ENCODE measurements at places on chromosomes 4 and X.

DNA sequence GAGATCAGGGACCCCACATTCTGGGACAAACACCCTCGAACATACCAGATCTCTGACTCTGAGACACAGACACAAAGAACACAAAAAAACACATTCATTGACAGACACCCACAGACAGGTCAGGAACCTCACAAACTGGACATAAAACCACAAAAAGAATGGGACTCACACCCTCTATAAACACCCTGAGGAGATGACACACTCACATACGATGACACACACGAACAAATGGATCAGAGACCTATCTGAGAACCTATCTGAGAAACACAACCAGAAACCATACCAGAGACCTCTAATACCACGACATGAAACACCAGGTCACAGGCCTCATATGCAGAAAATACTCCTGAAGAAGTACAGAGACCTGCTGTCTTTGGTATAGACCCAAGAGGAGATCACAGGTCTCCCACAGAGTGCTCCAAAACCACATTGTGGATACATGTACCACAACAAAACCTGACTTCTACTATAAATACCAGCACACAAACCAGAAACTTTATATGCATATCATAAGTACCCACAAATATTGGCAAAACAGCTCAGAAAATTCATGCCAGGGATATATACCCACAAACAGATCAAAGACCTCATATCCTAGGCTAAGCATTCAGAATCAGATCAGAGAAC lies 19.5 kb downstream of the SUV39H1 start:
- no peak for DNase-seq

GRCh38 chrX:28910487-28910886 lies 323.2 kb downstream of the IL1RAPL1 start:
- DNase-seq, result no peak

DNA sequence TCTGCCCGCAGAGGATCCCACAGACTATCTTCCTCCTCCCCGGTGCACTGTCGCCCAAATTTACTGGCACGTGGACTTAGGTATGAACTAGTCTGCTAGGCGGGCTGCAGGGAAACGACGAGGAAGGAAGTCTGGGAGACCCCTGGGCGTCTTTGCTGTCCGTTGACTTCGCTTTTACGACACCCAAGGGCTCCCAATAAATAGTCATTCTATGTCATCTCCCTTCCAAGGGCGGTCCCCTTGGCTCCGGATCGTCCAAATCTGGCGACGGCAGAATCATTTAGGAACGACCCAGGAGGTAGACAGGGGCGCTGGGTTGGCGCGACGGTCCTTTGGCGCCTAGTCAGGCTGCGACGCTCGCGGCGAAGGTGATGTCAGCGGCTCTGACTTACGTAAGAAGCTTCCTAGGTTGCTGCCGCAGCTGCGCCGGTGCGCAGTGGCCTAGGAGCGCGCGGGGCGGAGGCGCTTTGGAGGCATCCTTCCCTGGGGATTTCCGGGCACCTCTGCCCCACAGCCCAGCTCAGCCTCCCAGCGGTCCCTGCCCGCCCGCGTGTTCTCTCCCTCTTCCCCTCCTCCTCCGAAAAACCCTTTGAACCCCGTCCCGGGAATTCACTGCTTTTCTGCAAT lies 2.2 kb downstream of the NHS start:
- no peak for DNase-seq

DNA sequence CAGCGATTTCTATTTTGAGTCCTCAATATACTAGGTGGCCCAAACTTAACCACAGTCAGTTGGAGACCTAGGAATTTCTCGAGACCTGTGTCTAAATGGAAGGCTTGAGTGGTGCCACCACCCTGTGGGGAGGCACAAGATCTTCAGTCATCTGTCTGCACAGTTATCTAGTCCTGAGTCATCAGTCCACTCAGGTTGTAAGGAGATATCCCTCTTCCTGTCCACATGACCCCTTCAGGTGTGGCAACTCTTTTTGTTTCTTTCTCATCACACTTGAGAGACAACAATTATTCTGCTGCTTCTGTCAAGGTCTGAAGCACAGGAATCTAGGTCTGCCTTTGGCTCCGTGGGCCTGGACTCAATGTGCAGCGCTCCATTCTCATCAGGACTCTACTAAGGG lies 64.4 kb upstream of the IBSP start:
- no peak for DNase-seq

DNA sequence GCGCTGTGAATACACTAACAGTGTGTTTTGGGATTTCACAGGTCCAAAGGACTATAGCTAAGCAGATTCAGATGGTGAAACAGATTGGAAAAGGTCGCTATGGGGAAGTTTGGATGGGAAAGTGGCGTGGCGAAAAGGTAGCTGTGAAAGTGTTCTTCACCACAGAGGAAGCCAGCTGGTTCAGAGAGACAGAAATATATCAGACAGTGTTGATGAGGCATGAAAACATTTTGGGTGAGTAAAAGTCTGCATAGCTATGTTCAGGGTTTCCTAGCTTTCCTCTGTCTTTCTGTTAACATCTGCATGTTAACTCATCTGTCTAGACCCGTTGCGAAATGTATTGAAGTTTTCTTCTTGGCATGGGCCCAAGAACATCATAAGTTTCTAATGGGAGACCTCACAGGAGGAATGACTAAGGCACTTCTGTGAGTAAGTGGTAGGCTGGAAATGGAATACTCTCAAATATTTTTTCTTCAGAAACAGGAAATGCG lies 372.1 kb downstream of the BMPR1B start:
- DNase-seq, result peak; percentile 96

- DNase-seq, result no peak
Measured at GRCh38 chr4:19266566-19266965, 985.1 kb upstream of the SLIT2 start.

DNA sequence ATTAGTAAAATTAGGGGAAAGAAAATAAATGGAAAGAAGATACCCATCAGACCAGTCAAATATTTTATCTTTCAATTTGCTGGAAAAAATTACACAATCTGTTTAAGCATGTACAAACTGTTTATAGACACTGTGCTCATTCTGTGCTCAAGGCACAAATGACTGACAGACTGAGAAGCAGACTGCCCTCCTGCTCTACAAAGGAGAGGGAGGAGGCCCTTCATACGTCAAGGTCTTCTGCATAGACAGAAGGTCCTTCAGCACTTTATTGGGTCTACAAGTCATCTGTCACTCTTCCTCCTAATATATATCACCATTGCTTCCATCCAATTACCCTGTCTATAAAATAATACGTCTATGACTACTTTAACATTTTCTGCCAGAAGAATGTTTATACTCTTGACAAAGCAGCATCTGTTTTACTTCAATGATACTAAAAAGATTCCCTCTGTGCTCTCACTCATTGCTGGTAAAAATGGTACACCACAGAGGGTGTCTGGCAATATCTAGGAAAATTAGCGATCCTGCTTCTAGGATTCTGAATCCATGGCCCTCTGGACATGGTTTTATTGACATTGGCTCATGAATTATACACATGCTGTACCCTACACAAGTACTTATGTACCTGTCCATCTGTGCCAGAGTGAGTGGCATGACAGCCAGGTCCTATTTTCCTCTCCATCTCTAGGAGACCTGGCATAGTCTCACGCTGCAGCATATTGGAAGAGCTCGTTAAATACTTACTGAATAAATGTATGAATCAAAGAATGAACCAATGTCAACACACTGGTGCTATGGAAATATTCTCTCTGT lies 11.3 kb downstream of the SLC10A6 start:
- no peak for DNase-seq

GRCh38 chrX:789096-789495 lies 158.5 kb downstream of the SHOX start:
- DNase-seq, result no peak

- no peak for DNase-seq
Measured at GRCh38 chrX:16316331-16316730, 149.1 kb downstream of the MAGEB17 start.

DNA sequence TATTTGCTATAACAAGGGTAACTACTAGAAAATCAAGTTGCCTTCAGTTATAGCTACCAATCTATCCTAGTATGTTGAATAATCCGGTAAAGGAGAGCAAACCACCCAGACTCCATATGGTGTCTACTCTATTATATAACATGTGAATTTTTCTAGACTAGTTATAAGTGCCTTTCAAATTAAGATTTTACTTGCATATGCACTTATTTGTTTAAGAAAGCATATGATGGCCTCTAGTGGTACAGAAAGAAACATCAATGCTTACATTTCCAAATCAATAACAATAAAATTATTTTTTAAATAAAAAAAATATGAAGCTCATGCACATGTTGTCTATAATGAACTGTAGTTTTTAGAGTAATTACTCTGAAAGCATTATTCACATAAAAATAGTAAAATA lies 1516.4 kb upstream of the PABPC4L start:
- no peak for DNase-seq

- no peak for DNase-seq
Measured at GRCh38 chrX:64187762-64188150, 17.8 kb downstream of the AMER1 start.

- DNase-seq, result no peak
Measured at GRCh38 chr4:73828956-73829355, 7.5 kb upstream of the CXCL6 start.

GRCh38 chr4:77501240-77501639 lies 104.4 kb upstream of the CXCL13 start:
- no peak for DNase-seq

- no peak for DNase-seq
Measured at GRCh38 chr4:169250796-169251195, 20.0 kb downstream of the SH3RF1 start.

DNA sequence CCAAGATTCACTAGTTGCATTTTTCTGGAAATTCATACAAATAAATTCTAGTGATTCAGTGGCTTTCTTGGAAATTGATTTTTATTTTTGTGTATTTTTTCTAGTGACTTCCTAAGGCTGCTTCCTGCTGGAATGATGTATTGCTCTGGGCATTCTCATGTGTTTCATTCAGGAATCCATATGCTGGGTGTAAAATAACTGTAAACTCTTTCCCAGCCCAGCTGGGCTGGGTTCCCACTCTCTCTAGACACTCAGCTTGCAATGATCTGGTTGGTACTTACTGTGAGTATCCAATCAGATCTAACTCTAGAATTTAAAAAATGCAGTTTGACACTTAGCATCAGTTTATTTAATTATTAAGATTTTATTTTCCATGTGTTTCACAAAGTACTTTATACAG lies 882.2 kb downstream of the STIM2 start:
- DNase-seq, result no peak

- DNase-seq, result peak; percentile 65
Measured at GRCh38 chr4:56728512-56728911, 47.4 kb upstream of the HOPX start.

GRCh38 chr4:60683357-60683756 lies 516.8 kb upstream of the ADGRL3 start:
- DNase-seq, result no peak

DNA sequence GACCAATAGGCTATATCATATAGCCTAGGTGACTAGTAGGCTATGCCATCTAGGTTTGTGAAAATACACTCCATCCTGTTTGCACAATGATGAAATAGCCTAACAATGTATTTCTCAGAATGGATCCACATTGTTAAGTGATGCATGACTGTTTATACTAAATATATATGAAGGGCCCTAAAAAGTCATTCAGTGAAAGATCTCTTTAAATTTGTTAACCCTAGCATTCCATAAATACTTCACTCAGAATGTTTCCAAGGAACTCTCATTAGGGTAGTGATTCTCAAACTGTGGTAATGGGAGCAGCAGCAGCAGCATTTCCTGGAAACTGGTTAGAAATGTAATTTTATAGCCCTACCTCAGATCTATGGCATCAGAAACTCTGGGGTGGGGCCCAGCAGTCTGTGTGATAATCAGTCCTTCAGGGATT lies 74.9 kb downstream of the PRRG1 start:
- DNase-seq, result no peak

GRCh38 chr4:3526456-3526855 lies 5.8 kb downstream of the LRPAP1 start:
- no peak for DNase-seq
